ENCODE measurements at places on chromosomes 2 and 18.
A peak's percentile ranks its signal among the peaks of the same experiment; 100 is the strongest.

DNA sequence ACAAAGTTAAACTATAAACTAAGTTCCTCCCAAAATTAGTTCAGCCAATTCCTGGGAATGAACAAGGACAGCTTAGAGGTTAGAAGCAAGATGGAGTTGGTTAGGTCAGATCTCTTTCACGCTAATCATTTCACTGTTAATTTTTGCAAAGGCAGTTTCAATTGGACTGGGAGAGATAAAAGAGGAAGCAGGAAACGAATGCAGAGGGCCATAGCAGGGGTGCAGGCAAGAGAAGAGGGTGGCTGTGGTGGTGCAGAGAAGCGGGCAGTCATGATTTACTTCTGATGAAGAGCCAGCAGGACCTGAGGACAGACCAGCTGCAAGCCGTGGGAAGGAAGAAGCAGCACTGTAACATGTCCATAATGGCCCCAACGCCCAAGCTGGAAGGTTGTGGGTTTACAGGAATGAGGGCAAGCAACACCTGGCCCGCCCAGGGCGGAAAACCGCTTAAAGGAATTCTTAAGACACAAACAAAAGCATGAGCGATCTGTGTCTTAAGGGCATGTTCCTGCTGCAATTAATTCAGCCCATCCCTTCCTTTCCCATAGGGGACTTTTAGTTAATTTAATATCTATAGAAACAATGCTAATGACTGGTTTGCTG is 4.1 kb upstream of the RMP24 start:
- DNase-seq: no peak

- no peak for DNase-seq
Observed at GRCh38 chr2:174662459-174662858, 64.9 kb upstream of the WIPF1 start.

DNA sequence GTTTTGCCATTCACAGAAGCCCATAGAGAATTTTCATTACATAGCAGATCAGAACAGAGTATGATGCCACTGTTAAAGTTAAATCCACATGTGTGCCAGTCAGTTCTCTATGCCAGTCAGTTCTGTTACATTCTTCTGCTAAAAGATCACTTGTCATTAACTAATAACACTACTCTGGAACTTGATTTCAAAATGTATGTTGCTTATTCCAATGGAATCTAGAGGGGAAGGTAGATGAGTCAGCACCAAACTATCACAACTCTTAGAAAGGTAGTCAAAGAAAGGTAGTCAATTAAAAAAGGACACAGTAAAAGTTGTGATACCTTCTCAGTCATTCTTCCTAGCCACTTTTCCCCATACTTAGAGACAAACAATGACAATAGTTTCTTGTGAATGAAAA is 1214.4 kb downstream of the LRP1B start:
- no peak for DNase-seq

- DNase-seq: no peak
Observed at GRCh38 chr18:4842751-4843150, 354.3 kb downstream of the AKAIN1 start.

DNA sequence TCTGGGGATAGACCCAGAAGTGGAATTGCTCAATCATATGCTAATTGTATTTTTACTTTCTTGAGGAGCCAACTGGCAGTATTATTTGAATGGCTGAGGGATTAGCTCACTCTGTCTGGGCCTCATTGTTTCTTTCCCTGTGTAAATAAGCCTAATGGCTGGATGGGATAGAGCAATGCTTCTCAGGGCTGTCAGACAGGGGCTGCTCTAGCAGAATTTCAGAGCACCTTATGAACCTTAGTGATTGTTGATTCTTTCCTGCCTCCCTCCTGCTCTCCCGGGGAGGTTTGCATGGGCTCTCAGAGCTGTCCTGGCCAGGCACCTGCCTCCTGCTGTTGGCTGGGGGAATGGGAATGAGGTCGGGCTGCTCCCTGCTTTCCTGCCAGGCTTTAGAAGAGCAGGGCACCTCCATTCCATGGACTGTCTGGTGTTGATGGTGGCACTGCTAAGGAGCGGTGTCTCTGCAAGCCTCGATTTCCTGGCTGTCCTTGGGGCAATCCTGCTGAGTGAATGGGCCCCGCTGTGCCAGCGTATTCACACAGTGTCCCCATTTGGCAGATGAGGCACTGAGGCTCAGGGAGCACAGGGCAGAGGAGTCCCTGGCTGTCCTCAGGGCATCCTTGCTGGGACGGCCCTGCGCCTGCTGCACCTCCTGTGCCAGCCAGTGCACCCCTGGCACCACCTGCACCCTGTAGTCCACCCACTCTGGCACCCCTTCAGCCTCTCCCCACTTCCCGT is 468.2 kb upstream of the HS6ST1 start:
- DNase-seq: no peak

GRCh38 chr18:24094561-24094960 is 44.3 kb upstream of the CABYR start:
- no peak for DNase-seq

DNA sequence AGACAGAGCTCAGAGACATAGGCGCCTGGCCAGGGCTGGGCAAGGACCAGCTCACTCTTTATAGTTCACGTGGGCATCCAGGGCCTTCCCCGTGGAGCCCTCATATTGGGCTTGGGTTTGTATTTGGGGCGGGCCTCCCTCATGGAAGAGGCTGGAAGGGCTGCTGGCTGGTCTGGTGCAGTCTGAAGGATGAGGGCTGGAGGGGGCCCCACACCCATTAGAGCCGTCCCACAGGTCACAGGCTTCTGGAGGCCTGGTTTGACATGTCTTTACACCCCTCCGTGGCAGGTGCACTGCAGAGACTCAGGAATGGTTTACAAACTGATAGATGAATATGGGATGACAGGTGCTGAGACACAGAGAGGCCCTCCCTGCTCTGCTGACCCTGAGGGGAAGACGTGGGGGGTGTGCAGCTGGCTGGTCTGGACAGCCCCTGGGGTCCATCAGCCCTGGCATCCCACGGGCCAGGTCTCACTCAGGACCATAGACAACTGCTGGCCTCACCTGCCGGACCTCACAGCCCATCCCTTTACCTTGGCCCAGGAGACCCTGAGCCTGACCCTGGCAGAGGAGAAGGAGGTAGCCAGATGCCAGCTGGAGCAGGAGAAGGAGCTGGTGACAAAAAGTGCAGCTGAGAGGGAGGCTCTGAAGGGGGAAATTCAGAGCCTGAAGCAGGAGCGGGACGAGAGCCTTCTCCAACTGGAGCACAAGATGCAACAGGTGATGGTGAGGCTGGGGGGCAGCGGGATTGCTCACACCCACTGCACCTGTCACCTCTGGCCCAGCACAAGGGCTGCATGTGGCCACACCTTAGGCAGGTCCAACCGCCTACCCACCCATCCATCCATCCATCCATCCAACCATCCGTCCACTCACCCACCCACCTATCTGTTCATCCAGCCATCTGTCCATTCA is 43.9 kb downstream of the CROCC2 start:
- peak; percentile 37 for DNase-seq

DNA sequence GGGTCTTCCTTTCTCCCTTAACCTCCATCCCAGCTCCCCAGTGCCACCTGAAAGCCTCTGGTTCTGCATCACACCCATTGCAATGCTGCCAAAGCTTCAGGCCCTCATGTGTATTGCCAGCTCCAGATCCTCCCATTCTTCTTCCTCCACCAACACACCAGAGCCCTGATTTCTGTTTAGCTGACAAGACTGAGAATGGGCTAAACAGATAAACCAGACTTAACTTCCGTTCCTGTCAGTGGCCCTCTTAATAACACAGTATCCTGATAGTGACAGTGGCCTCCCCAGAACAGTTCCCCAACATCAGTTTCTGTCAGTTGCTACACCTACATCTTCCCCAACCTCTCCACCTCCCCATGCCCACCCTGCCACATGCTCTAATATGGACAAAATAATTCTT is 31.3 kb upstream of the C1D start:
- DNase-seq: no peak

- DNase-seq: no peak
Observed at GRCh38 chr2:14778015-14778414, 145.5 kb downstream of the LRATD1 start.

GRCh38 chr2:225636558-225636957 is 237.0 kb downstream of the NYAP2 start:
- no peak for DNase-seq

GRCh38 chr2:154480521-154480920 is 218.0 kb upstream of the KCNJ3 start:
- DNase-seq: no peak

DNA sequence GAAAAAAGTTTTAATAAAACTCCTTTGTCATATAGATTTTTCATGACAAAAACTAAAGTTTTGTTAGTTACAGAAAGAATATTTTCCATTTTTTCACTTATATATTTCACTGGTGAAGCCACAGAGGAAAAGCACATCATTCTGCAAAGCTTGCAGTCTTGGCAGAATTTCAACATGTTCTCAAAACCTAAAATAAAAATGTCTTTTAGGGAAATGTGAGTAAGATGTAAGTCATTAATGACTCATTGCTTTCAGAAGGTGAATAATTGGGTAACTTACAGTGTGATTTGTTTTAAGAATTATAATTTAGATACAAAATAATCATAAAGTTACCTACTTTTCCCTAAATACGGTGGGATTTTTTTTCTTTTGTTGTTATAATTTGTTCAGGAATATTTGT is 43.4 kb upstream of the TNFRSF11A start:
- no peak for DNase-seq

- DNase-seq: no peak
Observed at GRCh38 chr2:42996528-42996927, 204.1 kb upstream of the HAAO start.

DNA sequence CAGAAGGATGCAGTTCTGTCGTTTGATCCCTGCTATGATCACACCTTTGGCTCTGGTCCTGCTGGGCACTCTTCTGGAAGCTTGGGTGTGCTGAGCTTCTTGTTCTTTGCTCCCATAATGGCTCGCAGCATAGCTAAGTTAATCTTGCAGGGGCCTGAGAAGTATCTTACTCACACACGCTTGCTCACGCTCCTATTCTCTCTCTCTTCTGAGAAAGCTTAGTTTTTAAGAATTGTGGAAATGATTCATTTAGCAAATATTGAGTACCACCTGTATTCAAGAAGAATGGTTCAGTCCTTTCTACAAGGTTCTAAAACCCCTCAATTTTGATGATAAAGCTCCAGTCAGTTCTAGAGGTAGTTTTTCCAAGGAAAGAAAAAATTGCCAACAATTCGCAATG is 40.6 kb downstream of the XRCC5 start:
- DNase-seq: no peak

DNA sequence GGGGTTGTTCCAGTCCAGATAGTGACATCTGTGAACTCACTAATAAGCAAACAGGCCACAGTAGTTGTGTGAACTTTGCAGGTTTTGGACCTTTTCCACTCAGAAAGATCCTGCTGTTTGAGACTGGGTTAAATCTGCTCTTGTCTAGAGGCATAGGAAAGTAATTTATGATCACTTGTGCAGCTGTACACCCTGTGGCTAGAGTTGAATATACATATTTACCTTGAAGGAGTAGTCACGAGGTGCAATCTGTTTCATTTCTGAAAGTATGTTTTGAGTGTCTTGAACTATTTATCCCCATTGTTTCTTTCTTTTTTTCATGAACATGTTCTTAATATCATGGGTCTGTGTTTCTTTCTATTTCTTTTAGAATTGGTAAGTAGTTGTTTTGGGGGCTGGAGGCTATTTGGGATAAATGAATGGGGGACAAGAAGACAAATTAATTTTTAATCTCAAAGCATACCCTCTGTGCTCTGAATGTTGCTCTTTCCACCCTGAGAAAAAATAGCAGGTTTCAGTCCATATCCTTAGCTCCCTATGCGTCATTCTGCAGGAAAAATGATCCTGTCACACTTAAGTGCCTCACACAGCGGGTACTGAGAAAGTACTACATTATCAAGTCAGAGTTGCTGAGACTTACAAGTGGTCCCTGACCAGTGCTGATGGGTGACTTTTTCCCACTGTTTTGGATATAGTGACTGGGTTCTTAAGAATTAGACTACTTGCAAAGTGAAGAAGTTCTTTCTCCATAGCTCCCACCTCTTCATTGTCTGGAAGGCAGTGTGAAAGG is 28.2 kb downstream of the DCC start:
- DNase-seq: no peak

- no peak for DNase-seq
Observed at GRCh38 chr2:2252179-2252578, 78.9 kb downstream of the MYT1L start.

- DNase-seq: no peak
Observed at GRCh38 chr2:237790353-237790752, 8.2 kb upstream of the RBM44 start.

DNA sequence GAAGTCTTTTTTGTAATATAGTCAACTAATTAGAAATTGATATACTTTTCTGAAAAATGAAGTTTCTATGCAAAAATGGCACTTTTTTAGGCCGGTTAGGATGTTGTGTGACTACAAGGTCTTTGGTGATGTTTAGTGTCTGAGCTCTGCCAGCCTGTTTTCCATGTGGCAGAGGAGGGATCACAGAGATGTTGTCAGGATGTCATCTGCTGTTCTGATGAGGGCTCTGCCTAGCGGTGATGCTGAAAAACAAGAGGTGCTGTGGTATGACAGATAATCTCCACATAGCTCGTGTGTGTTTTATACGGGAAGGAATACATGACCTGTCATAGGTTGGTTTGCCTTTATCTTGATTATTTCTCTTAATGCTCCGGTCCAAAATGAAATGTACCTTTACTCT is 12.0 kb upstream of the IAH1 start:
- DNase-seq: no peak

GRCh38 chr2:14094592-14094991 is 537.9 kb upstream of the LRATD1 start:
- DNase-seq: no peak

DNA sequence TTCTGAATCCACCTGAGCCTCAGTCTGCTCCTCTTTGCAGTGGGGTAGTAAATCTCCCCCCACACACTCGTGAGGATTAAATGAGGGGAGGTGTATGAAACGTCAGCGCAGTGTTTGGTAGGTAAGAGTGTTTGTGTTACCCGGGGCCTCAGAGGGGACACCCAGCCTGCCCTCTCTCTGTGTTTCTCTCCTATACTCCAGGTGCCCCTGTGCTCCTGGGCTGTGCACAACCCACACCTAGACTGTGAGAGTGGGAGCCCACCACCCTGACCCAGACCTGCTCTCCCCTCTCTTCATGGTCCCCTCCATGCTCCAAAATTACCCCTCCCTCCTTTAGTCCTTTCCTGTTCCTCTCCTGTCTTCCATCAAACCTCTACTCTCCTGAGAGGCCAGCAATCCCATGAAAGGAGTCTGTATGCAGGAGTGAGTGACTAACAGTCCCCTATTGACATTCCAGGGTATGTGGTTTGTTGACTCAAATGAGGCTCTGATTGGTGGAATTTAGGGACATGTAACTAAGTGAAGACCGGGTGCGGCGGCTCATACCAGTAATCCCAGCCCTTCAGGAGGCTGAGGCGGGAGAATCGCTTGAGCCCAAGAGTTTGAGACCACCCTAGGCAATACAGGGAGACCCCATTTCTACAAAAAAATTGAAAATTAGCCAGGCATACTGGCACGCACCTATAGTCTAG is 10.4 kb downstream of the CIB4 start:
- peak; percentile 16 for DNase-seq

DNA sequence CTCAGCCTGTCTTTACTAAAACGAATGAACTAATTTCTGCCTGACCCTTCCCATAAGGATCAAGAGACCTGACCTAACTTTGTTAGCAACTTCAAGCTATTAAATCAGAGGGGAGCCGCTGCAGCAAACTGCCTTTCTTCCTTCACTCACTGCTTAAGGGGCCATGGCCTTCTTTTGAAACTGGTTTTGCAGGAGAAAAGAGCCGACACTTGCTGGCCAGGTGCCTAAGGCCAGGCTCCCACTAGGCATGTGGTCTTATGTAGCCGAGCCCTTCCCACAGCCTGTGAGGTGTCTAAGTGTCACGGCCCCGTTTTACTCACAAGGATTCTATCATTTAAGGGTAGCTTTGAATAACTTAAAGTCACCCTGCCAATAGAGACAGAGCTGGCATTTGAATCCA is 130.8 kb downstream of the ZNF236 start:
- DNase-seq: no peak

GRCh38 chr2:188853307-188853706 is 120.9 kb upstream of the COL3A1 start:
- no peak for DNase-seq
